Psoas muscle (tissue), 8 donors: ENCODE measurements at places on chromosomes 1 and 21. TPM values are rescaled to one million over a fixed set of nuclear protein-coding genes. Genes with fewer than 3 reads are reported as not detected.

- DNase-seq, result no peak
Measured at GRCh38 chr21:44365967-44366585, 12.7 kb downstream of the TRPM2 start.

DNA sequence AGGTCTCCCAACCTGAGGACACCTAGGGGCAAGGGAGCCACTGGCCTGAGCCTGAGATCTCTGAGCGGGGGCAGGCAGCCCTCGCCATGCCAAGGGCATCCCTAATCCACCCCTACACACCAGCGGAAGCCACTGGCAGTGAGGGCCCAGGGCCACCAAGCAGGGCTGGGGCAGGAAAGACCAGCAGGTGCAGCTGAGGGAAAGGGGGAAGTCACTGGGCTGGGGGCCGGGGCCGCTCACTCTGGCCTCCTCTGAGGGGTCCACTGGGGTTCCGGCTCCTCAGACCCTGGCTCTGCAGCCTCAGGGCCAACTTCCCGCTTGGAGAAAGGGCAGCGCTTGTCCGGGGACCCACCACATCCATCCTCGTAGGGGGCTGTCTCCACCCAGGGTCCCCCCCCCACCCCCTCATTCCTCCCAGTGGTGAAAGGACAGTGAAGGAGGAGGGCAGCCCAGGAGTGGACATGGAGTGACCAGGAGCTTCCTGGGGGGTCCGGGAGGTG lies 42.5 kb upstream of the ACTRT2 start:
- no peak for DNase-seq

DNA sequence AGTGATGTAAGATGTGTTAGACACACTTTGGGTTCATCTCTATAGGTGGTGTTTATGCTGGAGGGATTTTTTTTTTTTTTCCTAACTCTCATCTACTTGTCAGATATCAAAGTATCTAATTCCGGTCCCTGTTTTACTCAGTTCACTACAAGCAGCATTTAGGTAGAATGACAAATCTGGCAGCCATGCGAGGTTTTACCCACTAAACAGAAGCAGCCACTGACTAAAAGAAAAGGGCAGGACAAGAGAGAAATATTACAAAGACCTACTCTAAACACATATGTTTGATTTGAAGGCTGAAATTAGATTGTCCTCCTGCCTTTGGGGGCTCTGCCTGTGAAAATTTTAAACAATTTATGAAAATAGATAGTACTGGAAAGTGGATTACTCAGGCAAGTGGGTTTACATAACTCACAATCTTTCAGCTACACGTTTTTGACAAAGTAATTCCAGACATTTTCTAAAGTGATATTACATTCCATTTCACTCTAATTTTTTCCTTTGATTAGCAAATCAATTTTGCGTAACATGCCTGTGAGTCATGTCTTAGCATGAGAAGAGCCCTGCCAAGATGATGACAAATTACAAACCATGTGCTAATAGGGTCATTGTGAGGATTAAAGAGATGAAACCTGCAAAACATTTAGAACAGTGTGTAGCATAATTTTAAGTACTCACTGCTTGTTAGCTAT lies 172.6 kb downstream of the PLA2G4A start:
- DNase-seq, result no peak

DNA sequence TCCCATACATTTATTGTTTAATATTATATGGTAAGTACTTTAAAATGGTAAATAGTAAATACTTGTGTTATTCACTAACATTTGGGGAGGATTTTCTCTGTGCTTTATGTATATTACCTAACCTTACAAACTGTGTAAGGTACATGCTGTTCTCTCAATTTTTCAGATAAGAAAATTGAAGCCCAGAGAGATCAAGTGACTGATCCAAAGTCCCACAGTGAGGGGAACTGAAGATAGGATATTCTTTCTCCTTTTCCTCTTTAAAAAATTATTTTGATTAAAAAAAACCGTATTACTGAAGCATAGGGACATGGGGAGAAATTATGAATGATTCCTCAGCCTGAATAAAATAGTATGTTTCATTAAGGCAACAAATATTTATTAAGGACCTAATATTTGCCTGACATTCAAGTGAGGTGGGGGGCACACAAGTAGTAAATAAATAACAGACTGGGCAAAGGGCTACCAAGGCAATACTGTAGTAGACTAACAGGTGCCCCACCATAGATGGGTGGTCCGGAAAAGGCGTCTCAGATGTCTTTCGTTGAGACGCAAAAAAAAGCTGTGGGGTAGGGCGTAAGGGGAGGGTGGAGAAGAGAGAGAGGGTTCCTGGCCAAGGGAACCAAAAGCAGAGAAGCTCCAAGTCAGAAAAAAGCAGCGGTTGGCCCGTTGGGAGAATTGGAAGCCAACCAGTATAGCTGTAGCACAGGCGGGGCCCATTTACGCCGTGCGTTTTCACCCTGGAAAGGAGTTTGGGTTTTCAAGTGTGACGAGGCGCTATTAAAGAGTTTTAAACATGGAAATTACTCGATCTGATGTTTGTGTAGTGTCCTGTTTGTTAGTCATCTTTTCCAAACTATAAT lies 944 bp upstream of the AGO3 start:
- peak; percentile 41 for DNase-seq

DNA sequence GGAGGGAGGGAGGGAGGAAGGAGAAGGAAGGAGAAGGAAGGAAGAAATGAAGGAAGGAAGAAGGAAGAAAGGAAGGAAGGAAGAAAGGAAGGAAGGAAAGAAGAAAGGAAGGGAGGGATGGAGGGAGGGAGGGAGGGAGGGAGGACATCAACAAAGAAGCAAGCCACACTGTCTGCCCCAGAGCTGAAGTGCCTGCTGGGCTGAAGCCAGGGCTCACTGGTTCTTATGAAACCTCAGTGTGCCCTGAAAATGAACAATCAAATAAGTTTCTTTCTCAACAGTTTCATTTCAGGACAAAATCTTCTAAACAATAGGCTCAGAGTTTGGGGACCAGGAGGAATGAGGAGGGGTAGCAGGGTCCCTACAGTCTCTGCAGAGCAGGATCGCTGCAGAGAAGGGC lies 21.1 kb downstream of the ARHGEF19 start:
- no peak for DNase-seq

- no peak for DNase-seq
Measured at GRCh38 chr1:209073879-209074278, 509.6 kb upstream of the CAMK1G start.

GRCh38 chr21:45442276-45442675 lies 37.3 kb downstream of the COL18A1 start:
- DNase-seq, result peak; percentile 28

- no peak for DNase-seq
Measured at GRCh38 chr1:53380296-53380695, 52.4 kb upstream of the LRP8 start.

DNA sequence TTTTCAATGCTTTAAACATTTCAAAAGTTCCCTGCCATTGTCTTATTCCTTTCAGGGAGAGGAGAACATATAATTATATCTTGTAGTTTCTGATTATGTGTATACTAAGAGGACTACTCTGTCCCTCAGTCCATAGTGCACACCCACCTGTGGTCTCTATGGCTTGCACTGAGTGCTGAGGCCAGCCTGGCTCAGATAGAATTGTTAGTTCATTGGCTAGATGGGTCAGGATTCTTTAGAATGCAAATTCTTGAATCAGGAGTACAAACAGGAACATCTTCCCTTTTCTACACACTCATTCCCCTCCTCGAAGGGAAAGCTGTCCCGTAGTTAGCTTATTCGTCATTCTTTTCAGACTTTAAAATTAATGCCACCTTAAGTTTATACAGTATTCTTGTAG lies 8.2 kb downstream of the BACH1 start:
- DNase-seq, result no peak

GRCh38 chr21:14550135-14550534 lies 4.0 kb upstream of the SAMSN1 start:
- no peak for DNase-seq

DNA sequence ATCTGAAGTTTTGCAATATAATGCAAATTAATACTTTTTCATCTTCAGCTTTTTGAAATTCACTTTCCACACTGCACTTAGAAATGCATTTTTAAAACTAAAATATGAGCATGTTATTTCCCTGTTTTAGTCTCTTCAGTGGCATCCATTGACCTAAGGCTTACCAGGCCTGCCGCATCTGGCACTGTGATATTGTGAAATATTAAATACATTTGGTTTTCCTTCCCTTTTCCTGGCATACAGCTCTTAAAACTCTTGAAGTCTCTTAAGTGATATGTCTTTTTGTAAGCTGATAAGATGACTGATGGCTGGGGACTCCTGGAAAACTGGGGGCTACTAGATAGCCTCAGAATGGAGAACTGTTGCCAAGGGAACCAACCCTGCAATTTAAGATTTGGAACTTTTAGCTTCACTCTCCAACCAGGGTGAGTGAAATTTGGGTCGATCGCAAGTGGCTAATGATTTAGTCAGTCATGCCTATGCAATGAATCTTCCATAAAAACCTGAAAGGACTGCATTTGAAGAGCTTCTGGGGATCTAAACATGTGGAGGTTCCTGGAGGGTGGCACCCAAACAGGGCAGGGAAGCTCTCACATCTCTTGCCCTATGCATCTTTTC lies 75.5 kb upstream of the PDC start:
- no peak for DNase-seq

- DNase-seq, result no peak
Measured at GRCh38 chr1:54227091-54227602, 27.2 kb downstream of the MRPL37 start.

DNA sequence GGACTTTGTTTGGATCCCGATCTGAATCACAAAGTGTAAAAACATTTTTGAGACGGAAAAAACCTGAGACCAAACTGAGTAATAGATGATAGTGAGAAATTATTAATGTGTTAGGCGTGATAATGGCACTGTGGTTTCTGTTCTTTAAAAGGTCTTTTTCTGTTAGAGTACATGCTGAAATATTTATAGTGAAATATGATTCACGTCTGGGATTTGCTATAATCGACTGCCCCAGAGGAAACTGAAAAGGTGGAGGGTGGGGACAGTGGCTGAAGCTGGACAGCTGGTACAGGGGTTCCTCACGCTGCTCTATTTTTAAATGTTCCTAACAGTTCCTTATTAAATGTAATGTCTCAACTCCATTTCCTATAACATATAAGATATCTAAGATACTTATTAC lies 11.2 kb downstream of the URB1 start:
- DNase-seq, result no peak

GRCh38 chr1:31063631-31064030 lies 1.9 kb downstream of the PUM1 start:
- DNase-seq, result no peak

DNA sequence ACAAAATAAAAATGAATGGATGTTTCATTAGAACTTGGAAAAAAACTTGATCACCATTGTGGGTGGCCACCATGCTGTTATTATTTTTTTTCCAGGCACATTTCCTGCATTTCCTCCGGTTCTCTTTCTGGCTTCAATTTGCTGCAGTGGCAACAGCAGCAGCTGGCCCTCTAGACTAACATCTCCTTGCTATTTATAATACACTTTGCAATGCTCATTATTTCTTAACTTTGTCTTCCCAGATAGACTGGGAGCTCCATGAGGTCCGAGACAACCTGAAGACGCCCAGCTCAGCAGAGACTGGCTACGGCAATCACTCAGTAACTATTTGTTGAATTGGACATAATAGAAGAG lies 53.4 kb upstream of the ATP5PO start:
- DNase-seq, result no peak

GRCh38 chr1:84988588-84988987 lies 8.3 kb downstream of the MCOLN2 start:
- no peak for DNase-seq

DNA sequence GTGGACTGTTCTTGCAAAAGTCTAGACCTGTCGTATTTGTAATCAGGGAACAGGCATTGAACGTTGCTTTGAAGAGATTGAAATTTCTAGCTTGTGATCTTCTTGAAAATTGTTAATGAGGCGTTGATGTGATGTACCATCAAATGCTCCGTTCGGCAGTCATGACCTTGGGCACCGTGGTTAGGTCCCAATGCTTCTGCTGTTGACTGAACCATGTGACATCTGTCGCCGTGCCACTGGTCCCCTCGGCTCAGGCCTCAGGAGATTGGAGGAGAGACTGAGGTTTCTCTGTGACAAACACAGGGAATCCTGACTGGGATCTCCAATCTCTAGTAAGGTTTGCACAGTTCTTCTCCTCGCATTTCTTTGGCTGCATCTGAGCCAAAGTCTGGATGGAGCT lies 18.1 kb upstream of the KCNAB2 start:
- no peak for DNase-seq

- DNase-seq, result no peak
Measured at GRCh38 chr1:219041818-219042217, 131.9 kb upstream of the LYPLAL1 start.

DNA sequence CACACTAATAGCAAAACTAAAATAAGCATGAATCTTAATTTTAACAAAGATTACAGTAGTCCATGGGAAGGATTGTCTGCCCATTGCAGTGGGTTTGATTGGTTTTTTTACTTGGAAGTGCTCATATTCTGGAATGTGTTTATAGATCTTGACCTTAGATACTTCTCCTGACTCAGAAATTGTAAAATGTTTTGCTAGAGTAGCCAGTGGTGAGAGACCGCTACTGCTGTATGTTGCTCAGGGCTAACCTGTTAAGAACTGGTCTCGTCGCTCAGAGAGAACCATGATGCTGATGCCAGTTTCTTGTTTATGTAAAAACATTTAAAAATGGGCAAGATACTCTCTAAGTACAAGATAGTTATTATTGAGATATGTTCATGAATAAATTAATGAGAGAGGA lies 99.9 kb downstream of the ROR1 start:
- DNase-seq, result no peak

DNA sequence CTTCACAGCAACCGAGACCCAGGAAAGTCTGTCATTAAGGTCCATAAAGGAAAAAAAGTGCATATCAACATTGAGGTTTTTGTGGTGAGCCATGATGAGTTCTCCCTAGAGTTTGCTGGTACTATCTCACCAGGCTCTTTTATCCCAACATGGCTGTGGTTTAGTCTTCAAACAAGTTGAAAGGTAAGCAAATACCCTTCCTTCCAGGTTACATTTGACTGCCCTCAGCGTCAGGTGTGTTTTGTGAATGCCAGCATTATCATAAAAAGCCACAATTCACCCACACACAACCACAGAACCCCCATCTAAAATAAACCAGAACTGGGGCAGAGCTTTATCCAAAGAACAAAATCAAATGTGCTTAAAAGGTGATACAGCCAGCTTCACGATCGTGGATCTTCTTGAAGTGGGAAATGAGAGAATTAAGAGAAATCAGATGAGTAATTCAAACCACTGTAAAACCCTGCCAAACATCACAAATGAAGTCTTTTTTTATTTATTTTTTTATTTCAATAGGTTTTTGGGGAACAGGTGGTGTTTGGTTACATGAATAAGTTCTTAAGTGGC lies 64.7 kb downstream of the SETD4 start:
- DNase-seq, result no peak

GRCh38 chr1:50265790-50266314 lies 157.1 kb downstream of the ELAVL4 start:
- DNase-seq, result peak; percentile 53

GRCh38 chr1:180188684-180189175 lies 34.1 kb downstream of the QSOX1 start:
- DNase-seq, result no peak

Gene SYCP1
- not detected for polyA plus RNA-seq

Gene REN
- not detected for polyA plus RNA-seq

Gene PSMD4
- 298 TPM for polyA plus RNA-seq

Gene CGN
- polyA plus RNA-seq, result 0.05 TPM

Gene KCNN3
- 2.5 TPM for polyA plus RNA-seq

Gene AADACL4
- not detected for polyA plus RNA-seq

Gene CCDC24
- 2.3 TPM for polyA plus RNA-seq

Gene LTN1
- 6.8 TPM for polyA plus RNA-seq

Gene PALMD
- polyA plus RNA-seq, result 59.4 TPM

Gene ASPM
- polyA plus RNA-seq, result 0.03 TPM

Gene ITSN1
- 24.3 TPM for polyA plus RNA-seq
